ENCODE measurements at places on chromosomes 7 and 10. TPM values are rescaled to one million over a fixed set of nuclear protein-coding genes. Genes with fewer than 3 reads are reported as not detected.

DNA sequence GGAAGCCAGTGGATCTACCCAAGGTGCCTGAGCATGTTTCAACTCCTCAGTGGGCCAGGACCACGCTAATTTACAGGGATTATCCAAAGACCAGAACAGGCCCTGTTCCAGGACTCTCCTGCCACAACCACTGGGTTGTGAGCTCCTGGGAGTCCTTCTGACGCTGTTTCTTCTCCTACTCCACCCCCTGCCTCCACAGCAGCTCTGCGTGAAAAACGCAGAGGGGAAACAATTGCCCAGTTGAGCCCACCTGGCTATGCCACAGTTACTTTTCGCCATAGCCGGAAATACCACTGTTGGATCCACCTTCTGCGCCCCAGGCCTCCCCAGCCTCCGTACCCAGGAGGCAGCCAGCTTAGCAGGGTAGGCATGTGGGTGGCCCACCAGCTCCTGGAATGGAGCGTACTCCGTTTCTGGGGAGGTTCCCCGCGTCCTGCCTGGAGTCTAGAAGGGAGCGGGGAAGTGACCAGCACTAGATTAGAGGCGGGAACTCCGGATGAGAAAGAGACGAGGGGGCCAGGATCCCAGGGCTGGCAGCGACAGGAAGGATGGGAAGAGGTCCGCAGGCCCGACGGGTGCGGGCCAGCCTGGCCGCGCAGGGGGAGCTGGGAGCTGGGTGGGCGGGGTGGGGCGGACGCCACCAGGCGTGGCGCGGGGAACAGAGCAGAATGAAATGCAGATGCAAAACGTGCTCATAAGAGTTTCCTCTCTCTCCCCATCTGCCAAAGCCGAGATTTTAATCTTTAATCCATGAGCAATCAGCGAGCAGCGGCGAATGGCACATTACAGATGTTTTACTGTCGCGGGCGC, 32.1 kb upstream of the PAX2 start:
- H3K4me3 ChIP-seq = no peak overlapping the region
- H3K4me1 ChIP-seq = no peaks in the 10 kb centered on the region
- no peak for DNase-seq
- peaks cover 95% of the 10 kb centered on the region for H3K27me3 ChIP-seq
- no peak overlapping the region for H3K27ac ChIP-seq
- no peaks in the 10 kb centered on the region for H3K36me3 ChIP-seq

- peak; percentile 29 for DNase-seq
- H3K27ac ChIP-seq = no peak overlapping the region
- no peak overlapping the region for H3K4me3 ChIP-seq
Observed at GRCh38 chr10:114489521-114490310, 85.4 kb upstream of the AFAP1L2 start.

DNA sequence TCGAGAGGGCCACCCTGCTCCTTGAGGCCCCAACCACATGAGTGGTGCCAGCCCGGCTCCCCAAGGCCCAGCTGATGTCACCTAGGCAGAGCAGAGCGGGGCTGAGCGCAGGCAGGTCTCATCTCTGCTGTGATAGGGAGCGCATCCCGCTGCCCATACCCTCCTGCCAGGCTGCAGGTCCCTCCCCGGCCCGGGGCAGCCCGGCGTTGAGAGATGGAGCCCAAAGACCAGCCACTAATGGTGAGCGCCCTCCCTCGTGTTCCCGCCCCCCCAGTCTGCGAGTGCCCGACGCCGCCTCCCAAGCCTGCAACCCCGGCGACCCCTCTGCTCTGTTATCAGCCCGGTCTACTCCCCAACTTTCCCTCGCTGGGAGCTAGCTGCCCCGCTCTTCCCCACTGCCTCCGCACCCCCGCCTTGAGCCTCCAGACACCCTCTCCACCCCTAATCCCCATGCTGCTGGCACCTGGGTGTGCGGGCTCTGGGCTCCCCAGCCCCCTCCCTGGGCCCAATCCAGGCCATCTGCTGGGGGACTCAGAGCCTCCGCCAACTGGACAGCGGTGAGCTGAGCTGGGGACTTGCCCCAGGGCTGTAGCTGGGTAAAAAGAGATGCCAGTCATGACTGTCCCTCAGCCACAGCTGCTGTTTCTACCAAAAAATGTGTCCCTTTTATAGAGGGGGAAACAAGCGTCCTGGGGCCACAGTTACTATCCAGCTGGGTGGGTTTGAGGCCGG, 19.7 kb upstream of the CHST12 start:
- no peak for DNase-seq
- no peak overlapping the region for H3K27ac ChIP-seq

- H3K27ac ChIP-seq = peak overlapping the region; percentile 79
- no peak overlapping the region for H3K4me3 ChIP-seq
- peaks cover 28% of the 10 kb centered on the region for H3K36me3 ChIP-seq
- peaks cover 43% of the 10 kb centered on the region for H3K4me1 ChIP-seq
- DNase-seq = no peak
Observed at GRCh38 chr10:18683427-18683826, 24.2 kb downstream of the ARL5B start.

INHBA gene
- total RNA-seq = 68.9 TPM

DNA sequence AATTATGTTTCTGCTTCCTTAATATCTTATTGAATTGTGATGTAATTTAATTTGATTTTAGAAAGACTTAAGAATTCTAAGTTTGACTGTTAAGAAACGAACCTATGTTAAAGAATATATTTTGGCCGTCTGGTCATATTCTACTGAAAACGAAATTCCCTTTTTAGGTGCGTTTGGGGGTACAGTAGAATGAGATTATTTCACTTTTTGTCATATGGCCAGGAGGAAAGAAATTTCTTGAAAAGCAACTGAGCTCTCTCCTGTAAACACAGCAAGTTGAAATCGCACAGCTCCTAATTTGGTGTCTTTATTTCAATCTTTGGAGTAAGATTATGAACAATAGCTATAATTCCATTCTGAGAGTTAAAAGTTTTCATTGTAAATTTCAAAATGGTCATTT, 227.6 kb downstream of the CACNB2 start:
- H3K27ac ChIP-seq = no peak overlapping the region
- H3K4me1 ChIP-seq = no peaks in the 10 kb centered on the region
- no peak for DNase-seq
- no peaks in the 10 kb centered on the region for H3K27me3 ChIP-seq
- H3K4me3 ChIP-seq = no peak overlapping the region
- no peaks in the 10 kb centered on the region for H3K36me3 ChIP-seq

AKR1C2 gene
- total RNA-seq = 10.6 TPM

DNA sequence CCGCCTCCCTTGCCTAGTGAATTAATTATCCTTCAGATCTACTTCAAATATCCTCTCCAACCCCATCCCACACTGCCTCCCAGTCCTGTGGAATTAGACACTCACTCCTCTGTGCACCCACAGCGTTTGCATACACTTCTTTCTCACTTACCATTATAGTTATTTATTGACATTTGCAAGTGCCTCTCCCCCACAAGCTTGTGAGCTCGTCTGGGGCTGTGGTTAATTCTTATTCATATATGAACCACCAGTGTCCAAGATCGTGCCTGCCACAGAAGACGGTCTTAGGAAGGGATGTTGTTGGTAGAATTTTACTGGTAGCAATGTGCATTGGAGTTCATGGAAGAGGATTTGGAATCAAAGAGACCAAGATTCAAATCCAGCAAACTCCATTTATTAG, 68.1 kb upstream of the AOAH start:
- H3K27ac ChIP-seq = no peak overlapping the region
- H3K27me3 ChIP-seq = peaks cover 13% of the 10 kb centered on the region

HEPACAM2 gene
- not detected for total RNA-seq

GRCh38 chr7:101088069-101088425, 2.8 kb downstream of the TRIM56 start:
- no peak overlapping the region for H3K27ac ChIP-seq
- H3K36me3 ChIP-seq = peaks cover 57% of the 10 kb centered on the region
- H3K4me3 ChIP-seq = no peak overlapping the region
- no peaks in the 10 kb centered on the region for H3K27me3 ChIP-seq
- peaks cover 11% of the 10 kb centered on the region for H3K4me1 ChIP-seq

All from Calu3 (cell line).